ENCODE measurements at places on chromosomes 2 and 18.

GRCh38 chr2:46056541-46056940 is 240.7 kb upstream of the EPAS1 start:
- no peak for DNase-seq

DNA sequence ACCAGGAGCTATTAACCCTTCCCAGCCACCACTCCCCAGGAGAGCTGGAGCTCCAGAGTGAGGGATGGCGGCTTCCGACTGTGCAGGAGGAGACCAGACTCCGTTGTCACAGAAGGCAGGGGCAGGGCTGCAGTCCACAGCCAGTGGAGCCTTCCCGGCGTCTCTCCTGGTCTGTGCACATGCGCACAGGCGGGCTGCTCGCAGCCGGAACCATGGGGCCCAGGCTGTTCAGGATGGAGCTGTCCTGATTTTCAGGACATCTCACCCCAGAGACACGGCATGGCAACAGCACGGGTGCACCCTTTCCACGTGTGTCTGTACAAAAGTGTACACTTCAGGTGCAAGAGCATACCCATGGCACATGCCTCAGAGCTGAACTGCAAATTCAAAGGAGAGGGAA is 28.9 kb downstream of the EIPR1 start:
- DNase-seq = no peak

DNA sequence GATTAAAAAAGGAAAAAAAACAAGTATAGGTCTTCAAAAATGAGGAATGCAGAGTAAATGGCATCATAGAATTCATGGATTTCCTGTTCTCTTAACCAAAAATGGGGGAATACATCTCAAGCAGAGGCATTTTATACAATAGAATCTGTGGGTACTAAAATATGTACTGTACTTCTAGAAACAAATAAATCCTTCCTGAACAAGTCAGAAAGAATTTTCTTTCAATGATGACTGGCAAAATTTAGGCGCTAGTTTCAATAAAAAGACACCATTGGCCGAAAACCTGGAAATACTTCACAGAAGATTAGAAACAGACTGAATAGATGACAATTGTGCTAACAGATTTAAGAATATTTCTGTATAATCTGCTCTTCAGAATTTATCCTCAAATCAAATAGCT is 15.1 kb downstream of the TRAK2 start:
- no peak for DNase-seq

DNA sequence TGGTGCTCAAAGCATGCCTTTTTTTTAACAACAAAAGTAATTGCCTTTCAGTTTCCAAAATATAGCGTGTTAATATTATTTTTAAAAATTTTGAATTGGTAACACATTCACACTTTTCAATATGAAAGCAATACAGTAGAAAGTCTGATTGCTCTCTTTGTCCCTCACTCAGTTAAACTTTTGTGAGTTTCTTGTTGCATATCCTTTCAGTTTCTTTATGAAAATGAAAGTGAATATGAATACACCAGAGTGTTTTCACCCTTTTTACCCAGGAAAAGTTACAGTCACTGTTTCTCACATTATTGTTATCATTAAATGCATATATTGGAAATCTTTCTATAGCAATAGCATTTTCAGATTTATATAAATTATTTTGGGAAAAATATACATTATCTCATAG is 377.4 kb upstream of the CRIM1 start:
- DNase-seq = no peak

DNA sequence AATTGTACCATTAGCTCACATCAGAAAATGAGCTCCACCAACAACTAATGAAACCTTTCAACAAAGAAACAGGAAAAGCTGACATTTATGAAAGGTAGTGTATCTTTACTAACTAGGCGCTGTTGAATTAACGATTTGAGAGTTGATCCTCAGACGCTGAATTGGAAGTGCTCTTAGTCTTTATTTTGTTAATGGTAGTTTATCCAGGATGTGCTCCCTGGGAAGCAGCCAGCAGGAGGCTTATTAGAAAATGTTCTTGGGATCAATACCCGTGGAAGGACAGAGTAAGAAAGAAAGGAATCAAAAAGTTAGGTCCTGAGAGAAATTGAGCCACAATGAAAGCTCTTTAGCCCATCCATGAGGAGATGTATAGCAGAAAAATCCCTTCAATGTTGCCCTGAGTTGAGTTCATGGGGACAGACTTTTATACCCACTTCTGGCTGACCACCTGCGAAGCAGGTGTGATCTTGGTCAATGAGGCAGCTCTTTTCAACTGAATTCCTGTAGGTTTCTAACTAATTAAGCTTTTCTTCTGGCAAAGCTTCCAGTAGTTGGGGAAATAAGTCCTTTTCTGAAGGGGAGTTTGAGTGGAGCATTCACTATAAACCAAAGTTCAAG is 492.6 kb upstream of the REG3G start:
- peak; percentile 54 for DNase-seq

DNA sequence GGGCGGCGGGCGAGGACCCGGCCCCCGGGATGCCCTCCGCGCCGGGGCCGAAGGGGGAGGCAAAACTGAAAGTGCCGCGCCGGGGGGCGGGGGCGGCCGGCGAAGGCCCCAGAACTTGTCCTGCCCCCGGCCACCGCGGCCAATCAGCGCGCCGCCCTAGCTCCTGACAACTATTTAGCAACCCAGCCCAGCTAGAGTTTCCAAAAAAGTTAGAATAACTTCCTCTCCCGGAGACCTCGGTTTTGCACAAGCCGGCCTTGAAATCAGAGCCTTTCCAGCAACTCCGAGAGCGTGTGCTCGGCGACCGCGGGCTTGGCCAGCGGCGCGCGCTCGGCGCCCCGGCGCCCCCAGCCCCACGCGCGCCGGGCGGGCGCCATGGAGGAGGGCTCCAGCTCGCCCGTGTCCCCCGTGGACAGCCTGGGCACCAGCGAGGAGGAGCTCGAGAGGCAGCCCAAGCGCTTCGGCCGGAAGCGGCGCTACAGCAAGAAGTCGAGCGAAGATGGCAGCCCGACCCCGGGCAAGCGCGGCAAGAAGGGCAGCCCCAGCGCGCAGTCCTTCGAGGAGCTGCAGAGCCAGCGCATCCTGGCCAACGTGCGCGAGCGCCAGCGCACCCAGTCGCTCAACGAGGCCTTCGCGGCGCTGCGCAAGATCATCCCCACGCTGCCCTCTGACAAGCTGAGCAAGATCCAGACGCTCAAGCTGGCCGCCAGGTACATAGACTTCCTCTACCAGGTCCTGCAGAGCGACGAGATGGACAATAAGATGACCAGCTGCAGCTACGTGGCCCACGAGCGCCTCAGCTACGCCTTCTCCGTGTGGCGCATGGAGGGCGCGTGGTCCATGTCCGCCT is at the start of gene TWIST2:
Gene TWIST2 (plus strand): TSS at position 245 of the 850 bp plus-strand sequence. CDS start 131 bp downstream, at position 376.
- DNase-seq = peak; percentile 64

DNA sequence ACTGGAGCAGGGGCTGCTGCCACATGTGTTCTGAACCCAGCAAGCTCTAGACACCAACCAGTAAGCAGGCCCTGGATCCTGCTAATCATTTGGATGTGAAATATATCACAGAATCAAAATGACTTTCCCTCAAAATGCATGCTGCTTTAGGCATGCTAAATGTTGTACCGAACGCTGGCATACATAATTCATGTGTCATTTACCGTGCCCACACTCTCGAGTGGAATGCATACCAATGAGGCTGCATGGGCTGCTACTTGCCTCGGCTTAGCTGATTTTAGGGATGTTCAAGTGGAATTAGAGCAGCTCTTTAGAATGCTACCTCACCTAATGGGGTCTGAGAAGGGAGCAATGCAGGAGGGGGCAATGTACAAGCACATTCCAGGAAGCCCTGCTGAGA is 509.6 kb upstream of the RAB6C start:
- DNase-seq = peak; percentile 59

- DNase-seq = peak; percentile 84
Observed at GRCh38 chr2:53347269-53347668, 420.3 kb upstream of the CHAC2 start.

DNA sequence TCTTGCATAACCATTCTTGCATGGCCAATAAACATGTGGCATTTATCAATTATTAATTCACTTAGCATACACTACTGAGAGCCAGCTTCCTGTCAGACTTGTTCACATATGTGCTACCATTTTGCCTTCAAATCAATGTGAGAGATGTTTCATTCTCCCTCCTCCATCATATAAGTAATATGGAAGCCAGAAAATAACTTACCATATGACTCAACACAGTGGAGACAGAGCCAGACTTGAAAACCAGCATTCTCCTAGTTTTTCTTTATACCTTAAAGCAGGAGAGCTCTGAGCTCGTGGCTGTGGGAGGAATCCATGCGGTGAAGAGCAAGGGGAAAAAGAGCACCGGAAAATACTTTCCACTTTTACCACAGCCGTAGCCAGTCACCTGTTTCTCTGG is 215.0 kb upstream of the LRATD1 start:
- DNase-seq = peak; percentile 4

DNA sequence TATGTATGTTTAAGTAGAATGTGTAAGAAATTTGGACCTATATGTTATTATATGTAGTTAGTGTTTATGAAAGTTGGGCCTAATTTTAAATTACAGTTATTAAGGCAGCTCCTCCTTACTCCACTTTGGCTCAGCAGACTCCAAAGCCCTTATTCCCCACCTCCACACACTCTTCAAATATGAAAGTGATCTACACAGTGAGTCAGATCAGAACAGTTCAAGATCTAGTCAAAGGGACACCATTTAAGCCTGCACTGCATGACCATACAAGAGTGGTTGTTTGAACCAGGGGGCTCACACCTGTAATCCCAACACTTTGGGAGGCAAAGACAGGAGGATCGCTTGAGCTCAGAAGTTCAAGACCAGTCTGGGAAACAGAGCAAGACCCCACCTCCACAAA is 21.2 kb upstream of the PMAIP1 start:
- DNase-seq = no peak

- DNase-seq = no peak
Observed at GRCh38 chr2:143819190-143819735, 690.0 kb downstream of the ARHGAP15 start.

DNA sequence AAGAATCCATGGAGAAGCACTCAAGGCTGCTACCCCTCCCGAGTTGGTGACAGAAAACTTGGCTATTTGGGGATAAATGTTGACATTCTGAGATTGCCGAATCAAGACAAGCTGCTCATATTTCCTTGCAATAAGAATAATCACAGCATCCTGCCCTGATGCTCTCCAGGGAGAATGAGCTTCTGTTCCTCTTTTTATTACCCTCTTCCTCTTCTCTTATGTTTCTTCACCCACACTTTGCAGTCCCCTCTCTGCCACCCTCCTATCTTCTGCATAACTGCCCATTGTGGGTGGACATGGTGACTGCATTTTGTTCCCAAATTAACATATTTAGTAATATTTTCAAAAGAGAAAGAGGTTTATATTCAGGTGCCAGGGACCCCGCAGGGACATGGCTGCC is 11.9 kb upstream of the MSGN1 start:
- DNase-seq = no peak

GRCh38 chr2:17756668-17757067 is 2.7 kb downstream of the GEN1 start:
- no peak for DNase-seq

GRCh38 chr2:186590350-186590758 is 498 bp downstream of the ITGAV start:
- peak; percentile 49 for DNase-seq

DNA sequence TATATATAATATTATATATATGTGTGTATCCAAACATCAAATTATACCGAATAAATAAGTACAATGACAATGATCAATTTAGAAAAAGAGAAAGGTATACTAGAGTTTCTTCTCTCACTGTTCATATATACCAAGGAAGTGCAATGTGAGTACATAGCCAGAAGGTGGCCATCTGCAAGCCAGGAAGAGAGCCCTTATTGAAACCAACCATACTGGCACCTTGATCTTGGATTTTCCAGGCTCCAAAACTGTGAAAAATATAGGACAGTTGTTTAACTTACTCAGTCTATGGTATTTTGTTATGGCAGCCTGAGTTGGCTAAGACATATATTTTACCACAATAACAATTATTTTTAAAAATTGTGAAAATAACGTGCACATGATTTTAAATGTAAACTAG is 1490.2 kb upstream of the SLC39A10 start:
- DNase-seq = peak; percentile 34

DNA sequence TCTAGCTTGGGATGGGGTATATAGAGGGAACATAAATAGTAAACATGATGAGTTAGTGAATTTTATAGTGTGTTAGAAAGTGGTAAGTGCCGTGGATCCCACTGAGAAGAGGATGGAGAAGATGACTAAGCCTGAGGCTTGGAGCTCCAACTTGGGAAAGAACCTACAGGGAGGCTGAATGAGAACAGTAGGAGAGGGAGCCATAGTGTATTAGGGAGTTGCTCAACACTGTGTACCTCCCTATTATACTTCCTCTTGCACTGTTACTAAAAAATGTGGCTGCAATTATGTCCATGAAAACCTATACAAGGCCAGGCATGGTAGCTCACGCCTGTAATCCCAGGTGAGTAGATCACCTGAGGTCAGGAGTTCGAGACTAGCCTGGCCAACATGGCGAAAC is 2.9 kb upstream of the SLC19A3 start:
- DNase-seq = no peak

DNA sequence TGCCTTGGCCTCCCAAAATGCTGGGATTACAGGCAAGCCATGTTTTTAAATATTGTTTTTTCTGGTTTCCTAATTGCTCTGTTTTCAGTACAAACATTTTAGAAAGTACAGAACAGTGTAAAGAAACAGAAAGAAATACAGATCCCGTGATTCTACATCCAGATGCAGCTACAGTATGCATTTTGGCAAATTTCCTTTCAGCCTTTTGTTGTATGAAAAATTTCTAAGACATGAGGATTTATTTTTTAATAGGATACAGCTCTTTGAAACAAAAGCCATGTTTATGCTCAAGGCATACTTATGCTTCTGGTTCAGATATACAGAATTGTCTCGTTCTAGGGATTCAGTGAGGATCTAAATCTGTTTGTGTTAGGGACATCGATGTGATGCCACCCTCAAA is 109.5 kb downstream of the MAP2 start:
- no peak for DNase-seq

Data from brain (organoid and tissue), 16 donors.